ENCODE measurements at places on chromosomes 7 and 10.

DNA sequence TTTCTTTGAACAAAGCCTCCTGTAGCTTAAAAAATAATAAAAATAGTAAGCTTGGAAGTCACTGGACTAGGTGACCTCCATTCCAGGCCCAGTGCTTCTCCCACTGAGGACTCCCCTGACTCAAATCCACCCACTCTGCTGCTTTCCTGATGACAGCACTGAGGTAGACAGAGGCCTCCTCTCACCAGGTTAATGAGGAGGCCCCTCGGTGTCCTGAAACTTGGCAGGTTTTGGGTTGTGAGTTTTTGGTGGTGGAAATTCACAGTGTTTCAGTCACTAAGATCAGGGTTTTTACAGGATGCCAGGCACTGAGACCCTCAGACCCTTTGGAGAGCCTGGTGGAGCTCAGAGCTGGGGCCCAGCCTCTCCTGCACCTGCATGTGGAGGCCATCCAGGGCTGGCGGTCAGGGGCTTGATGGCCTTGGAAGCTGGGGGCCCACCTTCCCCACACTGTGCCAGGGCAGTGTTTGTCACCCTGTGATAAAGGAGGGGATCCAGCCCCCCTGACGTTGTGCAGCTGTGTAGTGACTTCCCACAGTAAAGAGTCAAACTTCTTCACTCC is 19.1 kb downstream of the TSPAN14 start:
- no peak for DNase-seq

DNA sequence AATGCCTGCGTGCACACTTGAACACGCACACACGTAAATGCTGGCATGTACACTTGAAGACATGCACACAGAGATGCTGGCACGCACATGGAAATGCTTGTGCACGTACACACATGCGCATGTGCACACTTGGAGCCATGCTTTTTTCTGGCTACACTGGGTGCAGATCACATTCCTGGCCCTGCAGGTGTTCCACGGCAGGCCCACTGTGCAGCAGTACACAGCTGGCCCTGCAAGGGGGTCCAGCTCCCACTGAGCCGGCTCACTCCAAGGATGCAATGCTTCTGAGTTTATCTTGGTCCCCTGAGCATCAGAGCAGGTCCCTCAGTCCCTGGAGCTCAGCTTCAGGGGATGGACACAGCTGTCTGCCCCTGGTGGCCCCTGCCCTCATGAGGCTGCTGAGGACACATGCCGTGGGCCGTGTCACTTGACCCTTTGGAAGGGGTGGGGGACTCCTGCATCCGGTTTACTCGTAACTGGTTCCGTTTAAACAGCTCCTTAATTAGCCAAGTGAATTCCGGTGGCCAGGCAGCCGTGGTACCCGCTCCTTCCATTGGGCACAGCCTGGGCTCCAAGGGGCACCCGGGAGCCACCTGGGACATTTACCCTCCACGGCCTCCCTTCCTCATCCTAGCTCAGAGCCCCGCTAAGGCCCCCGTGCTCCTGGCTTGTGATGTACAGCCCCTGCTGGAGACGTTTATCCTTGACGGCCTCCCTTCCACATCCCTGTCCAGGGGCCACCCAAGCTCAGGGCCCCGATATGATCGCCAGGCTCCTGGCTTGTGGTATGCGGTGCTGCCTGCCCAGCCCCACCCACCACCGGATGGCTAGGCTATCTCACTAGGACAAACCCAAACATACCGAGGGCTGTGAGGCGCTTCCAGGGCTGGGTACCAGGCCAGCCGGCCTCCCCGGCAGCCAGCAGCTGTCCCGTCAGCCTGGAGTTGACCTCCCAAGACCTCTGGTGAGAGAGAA is 39.5 kb upstream of the DPYSL4 start:
- DNase-seq: no peak

- DNase-seq: no peak
Observed at GRCh38 chr7:15239801-15240200, 322.0 kb downstream of the AGMO start.

- no peak for DNase-seq
Observed at GRCh38 chr7:37356911-37357636, 91.6 kb downstream of the ELMO1 start.

- DNase-seq: no peak
Observed at GRCh38 chr10:58837826-58838225, 325.2 kb downstream of the BICC1 start.

- DNase-seq: no peak
Observed at GRCh38 chr7:98874942-98875341, 3.4 kb upstream of the TRRAP start.

DNA sequence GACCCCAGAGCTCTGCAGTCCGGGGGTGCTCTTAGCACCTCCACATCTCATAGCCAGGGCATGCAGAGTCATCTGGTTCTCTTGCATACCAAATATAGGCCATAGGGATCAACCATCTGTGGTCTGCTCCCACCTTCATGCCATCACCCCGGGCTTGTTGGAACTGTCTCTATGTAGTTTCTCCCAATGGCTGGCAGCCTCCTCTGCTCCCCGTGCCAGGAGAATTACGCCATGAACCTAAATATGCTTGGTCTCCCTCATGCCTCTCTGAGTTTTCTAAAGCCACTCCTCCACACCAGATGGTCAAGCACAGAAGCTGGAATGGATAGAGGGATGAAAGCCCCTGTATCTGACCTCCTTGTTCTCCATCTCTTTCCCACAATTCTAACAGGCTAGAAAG is 302.6 kb upstream of the MYO3A start:
- DNase-seq: no peak

DNA sequence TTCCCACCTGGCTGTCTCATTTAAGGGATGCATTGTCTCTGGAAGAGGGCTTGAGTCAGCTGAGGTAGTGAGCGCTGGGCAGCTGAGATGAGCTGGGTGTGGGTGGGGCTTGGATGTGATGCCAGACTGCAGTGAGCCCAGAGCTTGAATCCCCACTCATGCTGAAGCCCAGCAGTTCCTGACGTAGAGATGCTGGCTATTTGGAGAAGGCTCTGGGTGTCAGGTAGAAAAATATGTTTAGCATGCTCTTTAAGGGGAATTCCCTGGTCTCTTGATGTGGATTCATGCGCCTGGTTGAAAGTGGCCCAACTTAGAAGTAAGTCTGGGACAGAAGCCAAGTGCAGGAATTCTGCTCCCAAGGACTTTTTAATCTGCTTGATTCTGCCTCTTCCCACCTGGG is 241.5 kb upstream of the IGFBP3 start:
- DNase-seq: no peak

DNA sequence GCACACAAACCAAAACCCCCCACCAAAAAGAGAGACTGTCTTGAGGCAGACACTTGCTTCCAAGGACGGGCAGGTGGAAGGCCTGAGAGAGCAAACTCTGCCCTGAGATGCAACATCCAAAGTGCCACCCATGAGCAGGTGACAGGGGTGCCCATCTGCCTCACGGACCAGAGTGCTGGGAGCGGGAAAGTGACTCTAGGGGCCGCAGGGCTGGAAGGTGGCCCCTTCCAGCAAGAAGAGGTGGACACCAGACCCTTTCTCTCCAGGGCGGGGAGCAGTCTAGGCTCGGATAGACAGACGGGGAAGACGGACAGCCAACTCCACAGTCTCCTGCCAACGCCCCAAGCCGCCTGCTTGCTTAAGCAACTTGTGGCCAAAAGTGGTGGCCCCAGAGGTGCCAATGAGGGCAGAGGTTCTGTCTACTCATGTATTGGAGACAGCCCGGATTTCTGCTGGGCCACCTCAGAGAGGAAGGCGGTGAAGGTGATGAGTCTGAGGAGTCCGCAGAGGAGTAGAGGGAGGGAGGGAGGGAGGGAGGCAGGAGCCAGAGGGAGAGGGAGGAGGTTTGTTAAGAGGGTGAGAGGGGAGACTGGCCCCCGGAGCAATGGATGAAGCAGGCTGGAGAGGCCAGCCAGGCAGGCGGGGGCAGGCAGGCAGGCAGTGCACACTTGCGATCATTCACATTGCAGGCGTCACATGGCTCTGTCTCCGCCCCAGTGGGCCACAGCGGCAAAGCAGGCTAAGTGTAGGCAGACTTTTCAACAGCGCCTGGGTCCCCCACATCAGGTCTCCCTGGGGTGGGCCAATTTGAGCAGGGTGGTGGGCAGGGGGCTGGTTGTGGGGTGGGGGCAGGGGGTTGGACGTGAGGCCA is 65.6 kb downstream of the SLC29A4 start:
- no peak for DNase-seq

GRCh38 chr10:27457966-27458365 is 46.1 kb upstream of the RAB18 start:
- no peak for DNase-seq

DNA sequence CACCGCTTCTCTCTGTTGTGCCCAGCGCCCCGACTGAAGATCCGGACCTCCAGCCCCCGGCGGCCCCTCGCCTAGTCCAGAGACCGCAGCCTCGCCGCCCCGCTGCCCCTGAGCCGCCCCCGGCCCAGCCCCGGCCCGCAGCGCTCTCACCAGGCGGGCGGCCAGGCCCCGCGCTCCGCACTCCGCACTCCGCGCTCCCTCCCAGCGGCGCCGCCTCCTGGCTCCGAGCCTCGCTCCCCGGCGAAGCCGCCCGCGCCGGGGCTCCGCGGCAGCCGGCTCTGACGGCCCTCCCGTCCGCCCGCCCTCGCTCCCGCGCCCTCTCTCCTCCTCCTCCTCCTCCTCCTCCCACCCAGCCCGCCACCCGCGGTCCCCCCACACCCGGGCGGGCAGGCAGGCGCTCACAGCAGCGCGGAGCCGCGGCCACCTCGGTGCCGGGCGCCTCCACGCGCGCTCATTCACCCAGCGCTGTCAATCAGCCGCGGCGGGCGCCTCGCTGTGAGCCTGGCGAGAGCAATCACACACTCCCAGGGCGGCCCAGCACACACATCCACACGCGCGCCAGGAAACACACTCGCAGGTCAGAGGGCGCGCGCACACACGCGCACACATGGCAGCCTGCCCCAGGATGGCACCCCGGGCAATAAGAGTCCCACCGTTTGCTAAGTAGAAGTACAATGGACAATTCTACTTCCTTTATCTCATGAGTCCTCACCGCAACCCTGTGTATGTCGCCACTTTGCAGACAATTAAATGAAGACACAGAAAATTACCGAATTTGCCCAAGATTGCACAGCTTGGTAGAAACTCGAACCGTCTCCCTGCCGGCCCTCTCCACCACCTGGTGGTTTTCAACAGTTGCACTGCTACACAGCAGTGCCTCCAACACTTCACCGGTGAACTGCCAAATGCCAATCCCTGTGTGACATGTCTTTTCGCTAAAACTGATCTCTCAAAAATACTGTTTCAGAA is at the start of gene PRRT4:
Gene PRRT4 (minus strand): TSS at position 280 of the 969 bp plus-strand sequence.
- DNase-seq: peak; percentile 48

DNA sequence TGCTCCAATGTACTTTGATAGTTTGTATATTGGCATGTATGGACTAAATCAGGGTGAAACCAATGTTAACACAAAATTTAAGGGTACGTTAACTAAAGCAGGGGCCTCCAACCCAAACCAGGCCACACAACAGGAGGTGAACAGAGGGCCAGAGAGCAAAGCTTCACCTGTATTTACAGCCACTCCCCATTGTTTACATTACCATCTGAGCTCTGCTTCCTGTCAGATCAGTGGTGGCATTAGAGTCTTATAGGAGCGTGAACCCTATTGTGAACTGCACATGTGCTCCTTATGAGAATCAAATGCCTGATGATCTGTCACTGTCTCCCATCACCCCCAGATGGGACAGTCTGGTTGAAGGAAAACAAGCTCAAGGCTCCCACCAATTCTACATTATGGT is 62.0 kb upstream of the SCIN start:
- no peak for DNase-seq

DNA sequence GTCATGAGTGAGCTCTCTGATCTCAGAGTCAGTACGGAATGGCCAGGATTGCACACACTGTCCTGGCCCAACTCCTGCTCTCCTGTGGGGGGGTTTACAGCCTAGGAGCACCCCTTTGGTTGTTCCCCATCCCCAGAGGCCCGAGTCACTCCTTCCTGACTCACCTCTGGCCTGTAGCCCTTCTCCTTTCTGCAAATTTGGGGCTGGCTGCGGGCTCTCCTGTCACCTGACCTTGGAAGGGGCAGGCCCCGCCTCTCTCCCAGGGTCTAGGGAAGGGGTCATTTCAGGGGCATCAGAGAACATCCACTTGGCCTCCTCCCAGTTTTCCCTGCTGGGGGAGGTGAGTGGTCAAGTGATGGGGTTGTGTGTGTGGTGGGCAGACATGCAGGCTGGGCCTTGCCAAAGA is 1.7 kb downstream of the NYAP1 start:
- no peak for DNase-seq

GRCh38 chr10:117804470-117805011 is 242.2 kb downstream of the RAB11FIP2 start:
- DNase-seq: no peak

DNA sequence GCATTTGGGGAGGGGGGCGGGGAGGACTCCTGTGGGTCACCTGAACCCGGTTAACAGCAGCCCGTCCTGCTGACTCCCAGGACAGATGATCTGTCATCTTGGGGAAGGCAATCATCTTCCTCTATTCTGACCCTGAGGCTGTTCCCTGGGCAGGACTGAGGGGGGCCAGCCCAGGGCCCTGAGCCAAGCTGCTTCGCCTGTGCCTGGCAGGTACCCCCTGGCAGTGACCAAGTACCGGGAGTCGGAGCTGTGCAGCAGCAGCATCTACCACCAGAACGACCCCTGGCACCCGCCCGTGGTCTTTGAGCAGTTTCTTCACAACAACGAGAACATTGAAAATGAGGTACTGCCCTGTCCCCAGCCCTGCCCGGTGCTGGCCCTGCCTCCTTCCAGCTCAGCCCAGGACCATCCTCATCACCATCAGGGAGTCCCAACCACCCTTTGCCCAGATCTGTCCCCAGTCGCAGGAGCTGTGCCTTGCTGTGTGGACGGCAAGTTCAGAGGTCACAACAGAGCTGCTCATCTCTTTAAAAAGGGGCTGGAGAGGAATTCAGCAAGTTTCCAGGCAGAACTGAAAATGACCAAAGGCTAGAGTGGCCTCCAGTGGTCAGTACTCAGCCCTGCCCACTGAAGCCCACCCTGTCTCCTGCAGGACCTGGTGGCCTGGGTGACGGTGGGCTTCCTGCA is 8.1 kb downstream of the AOC1 start:
- no peak for DNase-seq

DNA sequence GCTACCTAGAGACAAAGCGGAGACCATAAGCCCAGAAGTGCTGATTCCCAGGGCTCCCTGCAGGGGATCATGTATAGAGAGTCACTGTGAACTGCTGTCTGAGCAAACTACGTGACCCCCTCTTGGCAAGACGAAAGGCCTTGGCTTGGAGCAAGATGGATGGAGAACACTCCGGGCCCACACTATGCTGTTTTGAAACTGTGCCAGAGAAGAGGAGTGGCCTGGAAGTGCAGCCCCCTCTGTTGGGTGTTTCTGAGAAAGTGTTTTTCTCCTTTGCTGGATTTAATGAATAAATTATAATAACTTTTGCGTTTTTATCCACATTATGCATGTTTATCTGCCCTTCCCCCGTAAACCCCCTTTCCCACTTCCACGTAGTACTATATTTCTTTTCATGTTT is 639.3 kb upstream of the GALNT17 start:
- no peak for DNase-seq

DNA sequence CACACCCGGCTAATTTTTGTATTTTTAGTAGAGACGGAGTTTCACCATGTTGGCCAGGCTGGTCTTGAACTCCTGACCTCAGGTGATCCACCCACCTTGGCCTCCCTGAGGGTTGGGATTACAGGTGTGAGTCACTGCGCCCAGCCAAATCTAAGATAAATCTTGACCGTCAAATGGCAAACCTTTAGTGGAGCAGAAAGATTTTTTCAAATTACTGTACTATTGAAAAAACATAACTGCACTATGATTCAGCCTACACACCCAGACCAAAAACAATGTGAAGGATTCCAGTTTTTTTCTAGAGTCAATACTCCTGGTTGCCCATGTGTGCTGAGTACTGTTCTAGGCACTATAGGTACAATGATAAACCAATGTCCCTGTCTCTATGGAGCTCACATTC is 33.9 kb upstream of the SVIL start:
- DNase-seq: no peak

GRCh38 chr7:16051561-16052255 is 365.2 kb upstream of the MEOX2 start:
- DNase-seq: no peak

- DNase-seq: no peak
Observed at GRCh38 chr10:110762849-110763211, 108.9 kb upstream of the PDCD4 start.
